CMK (cell line): ENCODE measurements at places on chromosomes 2 and 18.
A peak's percentile ranks its signal among the peaks of the same experiment; 100 is the strongest.

GRCh38 chr2:29375843-29376242 is 260.6 kb downstream of the CLIP4 start:
- no peak for DNase-seq

GRCh38 chr18:63970809-63971205 is 926 bp downstream of the SERPINB8 start:
- DNase-seq, result no peak

GRCh38 chr18:37476182-37476581 is 89.4 kb downstream of the CELF4 start:
- peak; percentile 3 for DNase-seq

DNA sequence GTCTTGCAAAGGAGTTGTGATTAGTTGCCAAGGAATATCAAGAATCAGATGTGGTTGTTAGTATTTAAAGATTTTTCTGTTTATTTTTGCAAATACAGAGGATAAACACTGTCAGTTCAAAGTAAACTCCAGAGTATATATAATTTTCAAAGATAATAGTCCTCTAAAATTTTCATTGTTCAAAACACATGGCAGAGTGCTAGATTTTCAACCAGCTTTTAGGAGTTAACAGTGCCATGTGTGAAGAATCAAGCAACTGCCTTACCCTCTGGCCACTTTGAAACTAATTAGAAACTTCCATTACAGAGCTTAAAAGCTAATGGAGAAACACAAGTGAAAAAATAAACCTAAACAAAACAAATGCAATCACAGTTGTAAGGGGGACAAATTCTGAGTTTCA is 1605.6 kb upstream of the ZEB2 start:
- DNase-seq, result no peak

GRCh38 chr2:240961910-240962299 is 36.5 kb upstream of the SNED1 start:
- no peak for DNase-seq

DNA sequence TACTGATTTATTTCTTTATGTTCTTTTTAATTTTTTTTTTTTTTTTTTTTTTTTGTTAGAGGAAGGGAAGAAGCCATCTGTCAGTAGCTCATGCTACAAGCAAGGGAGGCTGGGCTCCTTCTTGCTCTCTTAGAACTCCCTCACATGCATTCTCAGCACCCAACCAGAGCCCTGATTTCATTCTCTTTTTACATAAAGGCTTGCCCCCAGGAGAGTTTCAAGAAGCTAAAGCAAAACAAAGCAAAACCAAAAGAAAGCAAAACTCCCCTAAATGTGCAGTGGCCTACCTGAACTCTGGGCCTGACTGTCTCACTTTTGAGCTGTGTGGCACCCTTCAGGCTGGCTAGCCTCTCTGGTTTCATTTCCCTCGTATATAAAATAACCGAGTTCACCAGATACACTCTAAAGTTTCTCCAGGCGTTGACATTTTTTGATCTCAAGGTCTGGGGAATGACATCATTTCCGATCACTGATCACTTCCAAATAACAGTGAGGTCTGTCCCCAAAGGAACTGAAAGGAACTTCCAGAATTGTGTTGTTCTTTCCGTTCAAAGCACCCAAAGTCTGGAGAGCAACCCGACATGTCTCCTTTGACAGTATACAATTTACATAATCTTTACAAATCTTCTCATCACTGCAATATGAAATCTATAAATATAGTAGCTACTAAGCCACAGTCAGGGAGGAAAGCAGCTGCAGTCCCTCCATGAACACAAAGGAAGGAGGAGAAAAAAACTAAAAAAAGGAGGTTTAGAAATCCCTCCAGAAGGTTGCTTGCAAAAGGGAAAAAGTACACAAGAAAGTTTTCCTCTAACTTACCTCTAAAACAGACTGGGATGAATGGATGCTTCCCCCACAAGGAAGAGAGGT is 145.6 kb upstream of the NCK2 start:
- DNase-seq, result no peak

- DNase-seq, result no peak
These were observed 61.5 kb downstream of the G6PC2 start for GRCh38 chr2:168962636-168963035.

DNA sequence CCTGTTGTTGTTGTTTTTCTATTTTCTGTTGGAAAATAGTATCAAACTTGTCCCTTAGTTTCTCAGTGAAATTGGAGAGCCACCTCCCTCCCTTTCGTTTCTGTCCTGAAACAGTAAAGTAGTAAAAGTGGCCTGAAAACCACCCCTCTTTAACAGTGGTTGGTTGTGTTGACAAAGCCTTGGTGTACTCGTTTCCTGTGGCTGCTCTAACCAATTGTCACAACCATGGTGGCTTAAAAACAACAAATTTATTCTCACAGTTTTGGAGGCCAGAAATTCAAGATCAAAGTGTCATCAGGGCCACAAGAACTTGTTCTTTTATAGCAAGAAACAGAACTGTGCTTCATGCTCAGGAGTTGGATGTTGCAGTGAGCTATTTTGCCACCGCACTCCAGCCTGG is 4.0 kb upstream of the DYSF start:
- no peak for DNase-seq

DNA sequence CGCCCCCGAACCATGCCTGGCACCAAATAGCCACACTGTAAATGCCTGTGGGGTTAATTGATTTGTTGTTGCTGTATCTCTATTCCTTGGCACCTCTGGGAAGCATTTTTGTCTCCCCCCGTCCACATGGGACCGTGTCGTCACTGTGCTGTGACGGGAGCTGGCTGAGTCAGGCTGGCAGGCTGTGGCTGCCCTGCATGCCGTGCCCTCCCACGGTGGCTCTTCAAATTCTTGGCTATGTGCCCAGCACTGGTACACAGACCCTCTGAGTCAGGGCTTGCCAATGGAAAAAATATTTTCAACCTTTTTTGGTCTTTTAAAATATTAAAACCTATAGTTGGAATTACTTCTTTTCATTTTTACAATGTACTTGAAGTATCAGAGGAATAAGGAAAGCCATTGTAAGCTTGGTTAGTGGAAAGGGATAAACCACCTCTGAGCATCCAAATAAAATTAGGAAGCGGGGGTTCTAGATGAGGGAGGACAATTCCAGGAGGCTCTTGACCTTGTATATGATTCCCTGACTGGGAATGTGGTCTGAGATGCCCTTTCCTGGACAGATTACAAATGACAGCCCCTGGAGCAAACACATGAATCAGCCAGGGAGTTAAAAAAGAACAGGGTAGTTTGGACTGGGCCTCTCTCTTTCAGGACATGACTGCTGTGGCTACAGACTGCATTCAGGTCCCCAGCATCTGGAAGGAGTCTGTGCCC is 59.4 kb downstream of the DGKD start:
- no peak for DNase-seq

GRCh38 chr2:182904844-182905243 is 38.4 kb upstream of the FRZB start:
- DNase-seq, result no peak

GRCh38 chr2:127313406-127313805 is 19.5 kb upstream of the ERCC3 start:
- no peak for DNase-seq

- DNase-seq, result no peak
These were observed 58.9 kb upstream of the SMAD7 start for GRCh38 chr18:49009661-49010060.

GRCh38 chr2:236177604-236177966 is 9.4 kb upstream of the GBX2 start:
- DNase-seq, result no peak

DNA sequence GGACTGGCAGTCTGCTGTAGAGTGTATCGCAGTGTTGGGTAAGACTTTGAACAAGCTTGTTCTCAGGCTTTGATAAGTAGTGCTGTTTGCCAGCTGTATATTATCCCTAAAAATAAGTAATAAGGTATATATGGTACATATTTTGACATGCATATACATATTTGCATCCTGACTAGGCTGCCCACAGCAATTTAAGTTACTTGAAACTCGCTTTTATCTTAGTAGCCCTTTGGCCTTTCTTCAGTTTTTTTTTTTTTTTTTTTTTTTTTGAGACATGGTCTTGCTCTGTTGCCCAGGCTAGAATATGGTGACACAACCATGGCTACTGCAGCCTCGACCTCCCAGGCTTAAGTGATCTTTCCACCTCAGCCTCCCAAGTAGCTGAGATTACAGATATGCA is 18.2 kb downstream of the MSH6 start:
- no peak for DNase-seq

- DNase-seq, result no peak
These were observed 134.1 kb downstream of the SLC8A1 start for GRCh38 chr2:40317761-40318160.

DNA sequence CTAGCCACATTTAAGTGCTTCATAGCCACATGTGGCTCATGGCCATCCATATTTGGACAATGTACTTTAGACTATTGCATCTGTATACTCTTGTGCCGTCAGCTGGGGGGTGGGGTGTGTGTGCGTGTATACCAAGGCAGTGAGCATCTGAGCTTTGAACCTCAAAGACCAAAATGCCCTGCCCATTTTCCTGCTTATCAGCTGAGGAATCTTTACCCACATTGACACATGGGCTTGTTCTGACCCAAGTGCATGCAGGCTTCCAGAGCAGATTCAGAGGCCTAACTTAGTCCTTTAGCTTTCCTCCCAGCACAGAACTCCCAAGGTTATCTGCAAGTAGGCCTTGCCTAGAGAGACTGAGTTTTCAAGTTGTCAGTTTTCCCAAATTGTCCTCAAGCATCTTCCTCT is 11.1 kb upstream of the MOCOS start:
- no peak for DNase-seq

DNA sequence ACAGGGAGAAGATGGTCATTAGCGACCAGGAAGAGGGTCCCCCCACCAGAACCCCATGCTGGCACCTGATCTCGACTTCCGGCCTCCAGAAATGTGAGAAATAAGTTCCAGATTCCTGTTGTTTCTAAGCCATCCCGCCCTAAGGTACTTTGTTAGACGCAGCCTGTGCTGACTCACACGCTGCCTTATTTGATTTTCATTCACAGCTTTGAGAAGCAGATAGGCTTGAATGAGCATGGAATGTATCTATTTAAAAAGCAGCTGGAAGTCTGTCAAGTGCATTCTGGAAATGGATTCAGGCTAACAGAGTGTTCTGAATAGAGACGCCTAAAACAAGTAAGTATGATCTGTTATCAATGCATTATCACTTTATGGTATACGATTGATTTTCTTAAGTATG is 8.3 kb upstream of the IL1R2 start:
- DNase-seq, result no peak

GRCh38 chr18:25274926-25275325 is 77.0 kb downstream of the ZNF521 start:
- DNase-seq, result no peak

DNA sequence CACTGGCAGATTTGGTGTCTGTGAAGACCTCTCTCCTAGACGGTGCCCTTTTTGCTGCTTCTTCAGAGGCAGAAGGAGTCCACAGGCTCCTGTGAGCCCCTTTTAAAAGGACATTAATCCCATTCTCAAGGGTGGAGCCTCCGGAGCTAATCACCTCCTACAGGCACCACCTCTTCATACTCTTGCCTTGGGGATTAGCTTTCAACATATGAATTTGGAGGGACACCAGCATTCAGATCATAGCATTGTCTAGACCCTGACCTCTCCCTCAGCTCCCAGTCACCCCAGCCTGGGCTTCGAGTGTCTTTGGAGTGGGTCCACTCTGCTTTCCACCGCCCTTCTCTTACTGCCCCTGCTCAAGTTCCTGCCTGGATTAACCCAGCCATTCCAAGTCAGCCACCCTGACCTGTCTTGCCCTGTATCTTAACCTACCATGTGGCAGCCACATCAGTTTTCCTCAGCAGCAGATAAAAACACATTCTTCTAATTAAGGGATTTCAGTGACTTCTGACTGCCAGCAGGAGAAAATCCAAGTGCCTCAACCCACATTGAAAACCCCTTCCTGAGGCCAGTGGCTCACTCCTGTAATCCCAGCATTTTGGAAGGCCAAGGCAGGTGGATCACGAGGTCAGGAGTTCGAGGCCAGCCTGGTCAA is 6.1 kb upstream of the NCL start:
- DNase-seq, result no peak

DNA sequence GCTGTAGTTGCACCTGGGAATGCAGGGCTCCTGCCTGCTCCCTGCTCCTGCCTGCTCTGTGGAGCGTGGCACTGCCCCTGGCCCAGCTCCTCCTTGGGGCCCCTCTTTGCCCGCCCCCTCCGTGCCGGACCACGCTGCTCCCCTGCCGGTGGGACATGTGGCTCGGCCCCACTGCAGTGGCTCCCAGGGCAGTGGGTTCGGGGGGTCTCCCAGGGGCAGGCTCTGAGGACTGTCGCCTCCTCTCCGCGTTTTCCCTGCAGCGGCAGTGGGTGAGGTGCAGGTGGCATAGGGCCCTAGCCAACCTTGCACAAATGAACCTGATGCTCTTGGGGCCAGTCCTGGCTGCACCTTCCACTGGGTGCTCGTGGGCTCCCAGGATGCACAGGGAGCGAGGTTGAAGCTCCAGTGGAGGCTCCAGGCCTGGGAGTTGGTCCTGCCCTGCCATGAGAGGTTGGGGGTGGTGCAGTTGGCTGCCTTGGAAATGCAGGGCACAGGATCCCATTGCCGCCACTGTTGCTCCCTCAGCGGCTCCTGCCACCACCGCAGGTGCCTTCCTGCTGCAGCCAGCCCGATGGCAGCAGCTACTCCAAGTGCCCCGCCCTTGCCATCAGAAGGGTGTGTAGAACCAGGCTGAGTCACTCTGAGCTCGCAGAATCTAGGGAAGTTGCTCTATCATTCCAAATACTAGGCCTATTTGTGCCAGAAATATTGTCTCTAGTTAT is 313.1 kb upstream of the SYT4 start:
- no peak for DNase-seq
